GM13976 (cell line): ENCODE measurements at places on chromosomes 6 and 20.

GRCh38 chr6:159479146-159479545, 213.9 kb downstream of the SOD2 start:
- DNase-seq, result no peak

GRCh38 chr6:148463671-148464070, 121.0 kb downstream of the SASH1 start:
- DNase-seq, result no peak

- no peak for DNase-seq
These were observed 99.9 kb upstream of the MAP3K4 start for GRCh38 chr6:160891690-160892089.

DNA sequence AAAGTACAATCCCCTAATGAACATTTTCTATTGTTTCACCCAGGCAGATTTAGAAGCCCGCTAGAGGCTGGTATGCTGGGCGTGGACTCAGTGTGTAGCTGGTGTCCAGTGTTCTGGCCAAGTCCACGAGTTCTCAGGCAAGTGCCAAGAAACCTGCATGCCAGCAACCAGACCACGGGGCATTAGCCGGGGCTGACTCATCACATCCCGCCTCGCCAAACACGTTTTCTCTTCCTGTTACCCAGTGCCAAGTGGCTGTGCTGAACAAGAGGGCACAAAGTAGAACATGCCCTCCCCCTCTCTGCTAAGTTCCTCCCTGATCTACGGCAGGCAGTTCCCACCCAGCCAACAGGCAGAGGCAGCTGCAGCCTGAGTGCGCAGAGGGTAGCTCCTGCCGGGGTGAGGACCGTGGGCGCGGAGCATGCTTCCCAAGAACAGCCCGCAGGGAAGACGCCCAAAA, 29.6 kb downstream of the RAMACL start:
- no peak for DNase-seq

DNA sequence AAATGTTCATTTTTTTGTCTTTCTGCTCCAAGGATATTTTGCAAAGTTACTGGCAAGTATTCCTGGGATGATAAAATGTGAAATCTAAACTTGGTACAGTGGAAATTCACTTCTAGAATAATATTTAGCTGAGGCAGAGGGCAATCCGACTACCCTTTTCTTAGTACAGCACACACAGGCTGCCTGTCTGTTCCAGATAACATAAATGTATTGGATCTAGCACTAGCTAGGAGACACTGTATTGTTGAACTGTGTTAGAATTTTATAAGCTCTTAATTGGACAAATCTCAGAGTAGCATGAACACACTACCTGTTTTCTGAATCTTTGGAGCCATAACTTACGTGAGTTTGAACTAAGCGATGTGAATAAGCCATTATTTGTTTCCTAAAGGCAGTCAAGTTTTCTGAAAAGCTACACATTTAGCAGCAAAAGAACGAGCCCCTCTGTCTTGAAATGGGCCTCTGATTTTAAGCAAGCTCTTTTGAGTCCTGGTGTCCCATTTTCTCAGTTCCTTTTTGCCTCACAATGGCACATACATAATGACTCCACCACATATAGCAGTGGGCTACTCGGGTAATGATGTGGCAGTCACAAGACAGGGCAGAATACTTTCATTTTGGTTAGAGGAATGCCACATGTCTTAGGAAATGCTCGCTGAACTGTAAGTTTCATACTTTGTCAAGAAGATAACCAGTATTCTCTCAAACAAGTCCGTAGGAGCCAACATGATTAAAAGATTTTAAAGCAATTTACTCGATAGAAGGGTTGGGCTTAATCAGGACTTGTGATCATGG, 116.5 kb upstream of the ESR1 start:
- no peak for DNase-seq

DNA sequence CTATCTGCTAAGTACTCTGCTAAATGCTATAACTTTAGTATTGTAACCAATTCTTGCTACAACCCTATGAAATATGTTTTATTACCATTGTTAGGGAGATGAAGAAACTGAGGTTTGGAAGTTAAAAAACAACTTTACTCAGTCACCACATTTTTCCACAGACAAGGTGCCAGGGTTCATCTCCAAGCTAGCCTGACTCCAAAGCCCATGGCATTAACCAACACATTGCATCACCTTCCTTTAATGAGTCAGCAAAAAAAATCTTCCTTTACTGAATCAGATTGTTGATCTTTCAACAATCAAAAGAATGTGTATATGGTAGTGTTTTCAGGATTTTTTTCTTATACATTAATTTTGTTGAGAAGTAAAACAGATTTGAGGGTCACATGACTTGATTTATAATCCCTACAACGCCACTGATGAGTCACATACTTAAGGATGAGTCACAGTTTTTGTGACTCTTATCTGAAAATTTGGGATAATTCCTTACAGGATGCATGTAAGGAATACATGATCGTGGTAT, 41.5 kb downstream of the MAN1A1 start:
- DNase-seq, result no peak

GRCh38 chr6:7401075-7401474, 11.5 kb downstream of the RIOK1 start:
- DNase-seq, result no peak

- DNase-seq, result no peak
These were observed 3.3 kb downstream of the MGME1 start for GRCh38 chr20:17972121-17972520.
